ENCODE measurements at places on chromosomes 4 and X.

- DNase-seq, result peak; percentile 56
Measured at GRCh38 chrX:633985-634958, 3.7 kb downstream of the SHOX start.

DNA sequence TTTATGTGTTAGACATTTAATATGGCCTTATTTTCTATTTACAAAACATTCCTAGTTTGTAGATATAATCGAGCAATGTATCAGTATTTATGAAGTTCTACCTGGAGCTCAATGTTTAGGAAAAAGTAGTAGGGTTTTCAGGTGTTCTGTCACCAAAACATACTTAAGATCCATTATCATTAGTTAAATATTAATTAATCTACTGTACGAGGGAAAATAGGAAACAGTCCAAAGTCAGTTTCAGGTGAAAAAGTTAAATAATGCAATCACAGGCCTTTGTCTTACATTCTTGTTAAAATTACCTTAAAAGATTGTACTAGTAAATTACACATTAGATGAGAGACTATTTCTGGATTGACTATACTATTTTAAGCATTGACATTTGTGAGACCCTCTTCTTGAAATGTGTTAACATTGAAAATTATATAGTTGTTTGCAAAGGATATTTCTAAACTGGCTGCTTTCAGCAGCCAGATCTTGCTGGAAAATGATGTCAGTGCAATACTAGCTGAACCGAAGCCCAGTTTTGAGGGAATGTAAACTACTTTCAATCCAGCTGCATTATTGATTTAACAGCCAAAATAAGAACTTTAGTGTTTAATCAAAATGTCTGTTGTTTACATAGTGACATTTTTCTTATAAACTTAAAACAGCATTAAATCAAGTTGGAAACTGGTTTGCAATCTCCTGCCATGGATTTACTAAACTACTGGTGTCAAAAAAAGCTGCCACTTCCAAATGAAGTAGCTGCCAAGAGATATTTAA is 19.3 kb downstream of the GUCY1B1 start:
- no peak for DNase-seq

DNA sequence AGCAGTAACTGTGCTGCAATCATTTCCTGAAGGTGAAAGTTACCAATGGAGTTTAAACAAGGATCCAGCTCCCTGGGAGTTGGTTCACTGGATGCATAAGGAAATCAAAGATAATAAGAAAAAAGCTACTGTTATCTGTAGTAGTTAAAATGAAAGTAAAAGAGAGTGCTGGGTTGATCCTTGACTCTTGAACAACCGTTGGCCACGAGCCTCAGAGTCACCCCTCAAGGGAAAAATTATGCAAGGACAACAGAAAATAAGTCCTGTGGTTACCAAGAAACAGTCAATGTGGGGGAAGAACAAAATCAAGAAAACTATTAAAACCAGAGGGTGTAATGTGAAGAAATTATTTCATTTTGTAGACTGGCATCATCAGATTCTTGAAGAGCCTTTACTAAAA is 49.7 kb upstream of the DDIT4L start:
- no peak for DNase-seq

DNA sequence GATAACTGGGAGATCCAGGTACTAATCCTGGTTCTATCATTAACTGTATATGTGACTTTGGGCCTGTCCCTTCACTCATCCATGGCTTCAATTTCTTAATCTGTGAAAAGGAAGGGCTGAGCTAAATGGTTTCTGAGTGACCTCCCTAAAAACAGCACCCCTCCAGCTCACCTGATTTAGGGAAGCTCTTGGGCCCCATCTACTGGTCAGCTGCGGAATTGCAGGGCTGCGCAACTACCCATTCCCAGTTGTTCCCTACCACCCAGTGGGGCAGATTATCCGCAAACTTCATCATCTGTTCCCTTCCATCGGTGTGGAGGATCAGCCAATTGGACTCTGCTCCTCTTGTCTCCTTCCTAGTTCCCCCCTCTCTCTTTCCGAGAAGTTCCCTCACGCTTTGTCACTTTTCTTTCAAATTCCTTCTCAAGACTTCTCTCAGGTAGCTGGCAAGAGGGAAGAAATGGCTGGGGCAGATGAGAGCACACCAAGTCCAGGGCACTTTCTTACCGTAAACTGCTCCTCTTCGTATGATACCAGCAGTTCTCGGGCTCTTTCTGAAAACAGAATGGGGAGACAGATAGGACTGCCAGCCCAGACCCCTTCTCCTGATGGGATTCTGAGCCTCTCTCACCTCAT is 5.8 kb downstream of the LAS1L start:
- DNase-seq, result peak; percentile 88

GRCh38 chrX:97936296-97936695 is 1052.6 kb downstream of the RPA4 start:
- DNase-seq, result no peak

DNA sequence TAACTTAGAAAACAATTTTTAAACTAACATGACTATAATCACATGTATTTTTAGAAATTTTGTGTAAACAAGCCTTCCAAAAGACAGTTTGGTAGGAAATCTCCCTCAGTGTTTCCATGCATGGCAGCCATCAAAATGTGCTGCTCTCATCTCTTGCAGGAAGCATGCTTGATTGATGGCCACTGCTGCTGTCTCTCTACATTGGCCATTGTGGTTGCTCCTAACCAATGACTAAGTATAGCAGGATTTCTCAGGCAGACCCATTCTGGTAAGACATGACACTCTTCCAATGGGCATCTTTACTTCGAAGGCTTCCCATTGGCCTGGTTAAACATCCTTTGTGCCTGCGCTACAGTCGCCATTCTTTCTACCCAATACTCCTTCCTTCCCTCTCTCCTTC is 78.9 kb upstream of the GUCY1A1 start:
- no peak for DNase-seq

DNA sequence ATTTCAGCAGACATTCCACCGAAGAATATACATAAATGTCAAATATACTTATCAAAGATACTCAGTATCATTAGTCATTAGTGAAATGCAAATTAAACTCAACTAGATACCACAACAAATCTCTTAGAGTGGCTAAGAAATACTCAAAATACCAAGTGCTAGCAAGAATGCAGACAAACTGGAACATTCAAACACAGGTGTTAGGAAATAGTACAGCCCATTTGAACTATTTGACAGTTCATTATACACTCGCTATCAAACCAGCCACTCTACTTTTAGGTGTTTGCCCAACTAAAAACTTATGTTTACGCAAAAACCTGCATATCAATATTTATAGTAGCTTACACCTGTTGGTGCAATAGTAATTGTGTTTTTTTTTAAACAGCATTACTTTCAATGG is 8.8 kb downstream of the ADAM29 start:
- no peak for DNase-seq

GRCh38 chr4:38105475-38106220 is 145.4 kb downstream of the PTTG2 start:
- no peak for DNase-seq

DNA sequence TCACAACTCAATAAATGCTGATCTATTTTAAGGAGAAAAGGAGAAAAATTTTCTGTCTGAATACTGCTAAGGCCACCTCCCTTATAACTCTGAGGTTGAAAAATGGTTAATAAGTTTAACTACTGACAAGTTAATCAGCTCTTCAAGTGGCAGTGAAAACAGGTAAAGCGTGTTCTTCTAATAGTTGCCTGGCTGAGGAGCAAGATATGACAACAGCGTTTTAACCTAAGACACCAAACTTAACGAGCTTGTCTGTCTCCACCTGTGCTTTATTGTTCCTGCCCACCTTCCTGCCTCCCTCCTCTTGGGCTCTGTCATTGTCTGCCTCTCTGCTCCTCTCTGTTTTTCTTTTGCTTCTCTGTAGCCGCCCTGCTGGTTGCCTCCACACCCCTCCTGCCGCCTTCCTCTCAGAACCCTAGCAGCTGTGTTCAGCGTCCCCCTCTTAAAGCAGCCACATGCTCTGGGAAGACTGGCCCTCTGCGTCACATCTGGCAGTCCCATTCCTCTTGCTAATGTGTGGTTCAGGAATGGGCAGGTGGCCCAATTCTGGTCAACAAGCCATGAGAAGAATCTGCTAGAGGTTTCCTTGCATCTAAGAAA is 4.3 kb upstream of the TSPAN5 start:
- DNase-seq, result peak; percentile 64

- DNase-seq, result no peak
Measured at GRCh38 chr4:86582410-86582809, 11.7 kb upstream of the PTPN13 start.

GRCh38 chrX:106894392-106894909 is 8.7 kb downstream of the RIPPLY1 start:
- peak; percentile 89 for DNase-seq

DNA sequence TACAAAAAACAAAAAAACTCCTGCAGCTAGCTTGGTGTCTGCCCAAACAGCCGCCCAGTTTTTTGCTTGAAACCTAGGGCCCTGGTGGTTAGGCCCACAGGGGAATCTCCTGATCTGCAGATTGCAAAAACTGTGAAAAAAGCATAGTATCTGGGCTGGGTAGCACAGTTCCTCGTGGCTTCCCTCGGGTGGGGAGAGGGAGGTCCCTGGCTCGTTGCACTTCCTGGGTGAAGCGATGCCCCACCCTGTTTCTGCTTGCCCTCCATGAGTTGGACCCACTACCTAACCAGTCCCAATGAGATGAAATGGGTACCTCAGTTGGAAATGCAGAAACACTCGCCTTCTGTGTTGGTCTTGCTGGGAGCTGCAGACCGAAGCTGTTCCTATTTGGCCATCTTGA is 18.6 kb upstream of the BRWD3 start:
- DNase-seq, result no peak

GRCh38 chr4:83358410-83358809 is 23.8 kb upstream of the HPSE start:
- peak; percentile 5 for DNase-seq

- peak; percentile 69 for DNase-seq
Measured at GRCh38 chr4:123856689-123857545, 460.3 kb downstream of the SPRY1 start.

DNA sequence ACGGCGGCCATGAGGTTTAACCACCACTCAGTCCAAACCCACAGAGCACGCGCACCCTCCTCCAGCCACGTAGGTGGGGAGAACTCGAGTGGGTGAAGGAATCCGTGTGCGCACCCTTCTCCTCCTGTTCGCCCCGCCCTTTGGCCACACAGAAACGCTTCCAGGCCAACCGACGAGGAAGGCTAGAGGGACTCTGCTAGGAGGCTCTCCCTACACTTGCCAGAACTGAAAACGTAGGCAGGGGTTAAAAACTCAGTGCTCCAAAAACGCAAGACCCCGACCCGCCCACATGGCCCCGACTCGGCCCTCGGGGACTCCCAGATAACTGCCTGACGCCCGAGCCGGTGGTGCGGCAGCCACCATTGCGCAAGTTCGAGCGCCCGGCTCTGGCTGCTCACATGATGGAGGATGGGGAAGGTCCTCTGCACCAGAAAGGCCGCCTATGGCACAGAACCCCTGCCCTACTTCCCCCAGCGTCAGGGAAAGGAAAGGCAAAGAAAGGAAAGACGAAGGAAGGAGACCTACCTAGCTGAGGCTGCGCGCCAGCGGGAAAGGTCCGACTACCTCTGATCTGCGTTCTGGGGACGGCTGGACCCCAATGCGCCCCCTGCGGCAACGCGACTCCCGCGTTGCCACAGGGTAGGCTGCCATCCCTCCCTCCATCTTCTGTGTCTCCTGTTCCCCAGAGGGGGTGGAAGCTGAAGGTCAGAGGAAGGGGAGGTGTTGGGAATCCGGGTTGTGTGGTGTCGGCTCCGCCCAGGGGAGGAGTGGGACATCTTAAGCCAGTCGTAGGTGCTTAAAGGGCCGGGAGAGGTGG is 201.9 kb upstream of the AGTR2 start:
- peak; percentile 96 for DNase-seq

GRCh38 chr4:186134257-186134656 is 29.8 kb downstream of the FAM149A start:
- DNase-seq, result no peak

DNA sequence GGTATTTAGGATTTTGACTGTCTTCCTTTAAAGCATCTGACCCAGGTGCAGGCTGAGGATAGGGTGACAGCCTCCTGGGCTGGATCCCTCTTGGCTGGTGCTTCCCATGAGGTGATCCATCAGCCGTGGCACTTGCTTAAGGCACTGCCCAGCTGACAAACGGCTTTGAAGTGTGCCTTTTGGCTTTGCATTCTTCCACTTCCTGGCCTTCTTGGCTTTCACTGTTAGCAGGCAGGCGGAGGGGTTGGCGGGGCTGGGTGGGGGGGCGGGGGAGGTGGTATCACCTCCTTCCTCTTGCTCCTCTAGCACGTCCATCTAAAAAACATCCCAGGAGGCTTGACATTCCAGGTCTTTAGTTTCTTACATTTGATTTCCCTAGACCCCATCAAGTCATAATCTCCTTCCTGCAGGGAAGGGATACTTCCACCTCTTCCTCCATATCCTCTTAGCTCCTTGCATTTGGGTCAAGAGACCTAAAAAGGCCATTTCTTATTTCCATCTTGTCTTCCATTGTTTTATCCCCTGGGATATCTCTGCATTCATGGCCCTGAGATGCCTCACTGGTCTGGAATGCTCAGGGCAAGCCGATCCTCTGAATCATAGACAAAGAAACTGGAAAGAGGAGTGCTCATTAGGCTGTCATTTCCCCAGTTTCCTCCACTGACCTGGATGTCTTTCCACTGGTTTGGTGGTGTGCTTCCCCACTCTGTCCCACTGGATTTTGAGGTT is 11.3 kb upstream of the APLN start:
- DNase-seq, result peak; percentile 94

- no peak for DNase-seq
Measured at GRCh38 chr4:138298866-138299265, 56.7 kb upstream of the SLC7A11 start.

All from ELF-1 (cell line).